Activated CD8-positive, alpha-beta memory T cell treated with anti-CD3 and anti-CD28 coated beads for 1 hour (primary cell): ENCODE measurements at places on chromosomes 4 and X.

DNA sequence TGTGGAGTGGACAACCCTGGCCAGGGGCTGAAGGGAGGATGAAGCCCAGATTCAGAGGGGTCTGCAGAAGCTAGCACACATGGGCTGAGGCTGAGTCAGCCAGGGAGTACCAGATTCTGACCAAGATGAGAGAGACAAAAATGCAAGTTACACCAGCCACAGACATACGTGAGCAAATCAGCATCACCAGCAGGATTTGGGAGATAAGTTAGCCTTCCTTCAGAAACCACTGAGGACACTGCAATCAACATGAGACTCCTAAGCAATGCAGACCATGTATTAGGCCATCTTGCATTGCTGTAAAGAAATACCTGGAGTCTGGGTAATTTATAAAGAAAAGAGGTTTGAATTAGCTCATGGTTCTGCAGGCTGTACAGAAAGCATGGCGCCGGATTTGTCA, 57.0 kb upstream of the PAGE5 start:
- no peak for DNase-seq

DNA sequence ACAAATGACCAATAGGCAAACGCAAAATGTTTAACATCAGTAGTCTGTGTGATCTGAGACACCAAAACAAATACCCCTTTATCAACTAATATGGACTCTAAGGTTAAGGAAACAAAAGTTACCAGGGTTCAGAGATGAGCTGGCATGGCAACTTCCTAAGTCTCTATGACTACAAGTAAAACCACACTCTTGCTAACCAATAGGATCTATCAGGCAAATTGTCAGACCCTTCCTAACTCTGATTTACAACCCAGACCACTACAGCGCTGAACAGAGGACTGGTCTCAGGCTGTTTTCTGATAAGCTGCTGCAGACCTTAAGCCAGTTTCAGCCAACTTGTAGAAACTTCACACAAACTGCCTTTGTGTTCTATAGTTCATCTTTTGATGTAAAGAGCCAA, 608.0 kb downstream of the TLL1 start:
- DNase-seq = no peak

GRCh38 chrX:101676571-101676970, 16.9 kb upstream of the ARMCX2 start:
- no peak for DNase-seq

- DNase-seq = no peak
These were observed 96.3 kb downstream of the ANK2 start for GRCh38 chr4:113145519-113146291.

GRCh38 chr4:100461807-100462605, 55.8 kb downstream of the EMCN start:
- no peak for DNase-seq

DNA sequence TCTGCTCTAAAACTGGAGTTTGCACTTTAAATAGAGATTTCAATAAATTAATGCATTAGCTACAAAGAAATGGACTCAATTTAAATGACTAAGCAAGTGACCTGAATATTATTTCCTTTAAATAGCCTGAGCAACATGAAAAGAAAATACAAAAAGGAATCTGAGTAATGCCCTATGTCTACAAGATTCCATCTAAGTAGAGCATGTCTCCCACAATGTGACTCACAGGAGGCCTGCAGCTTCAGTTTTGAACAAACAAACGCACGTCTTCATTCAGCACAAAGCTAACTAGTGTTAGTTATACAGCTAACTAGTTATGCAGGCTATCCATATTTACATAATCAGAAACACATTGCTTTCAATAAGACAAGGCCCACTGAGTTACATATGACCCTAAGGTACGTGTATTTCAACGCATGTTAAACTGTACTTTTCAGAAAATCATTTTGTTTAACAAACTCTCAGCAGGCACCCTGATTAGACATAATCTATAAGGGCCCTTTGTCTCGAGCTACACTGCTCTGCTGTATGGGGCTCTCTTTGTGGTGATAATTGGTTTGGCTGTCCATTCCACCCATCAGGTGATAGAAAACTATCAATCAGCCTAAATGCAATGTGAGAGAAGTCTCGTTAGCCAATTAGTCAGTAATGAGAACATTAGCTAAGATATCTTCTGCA, 116.5 kb downstream of the MAML3 start:
- DNase-seq = no peak

- DNase-seq = no peak
These were observed 185.7 kb upstream of the ZCCHC13 start for GRCh38 chrX:74117962-74118902.

DNA sequence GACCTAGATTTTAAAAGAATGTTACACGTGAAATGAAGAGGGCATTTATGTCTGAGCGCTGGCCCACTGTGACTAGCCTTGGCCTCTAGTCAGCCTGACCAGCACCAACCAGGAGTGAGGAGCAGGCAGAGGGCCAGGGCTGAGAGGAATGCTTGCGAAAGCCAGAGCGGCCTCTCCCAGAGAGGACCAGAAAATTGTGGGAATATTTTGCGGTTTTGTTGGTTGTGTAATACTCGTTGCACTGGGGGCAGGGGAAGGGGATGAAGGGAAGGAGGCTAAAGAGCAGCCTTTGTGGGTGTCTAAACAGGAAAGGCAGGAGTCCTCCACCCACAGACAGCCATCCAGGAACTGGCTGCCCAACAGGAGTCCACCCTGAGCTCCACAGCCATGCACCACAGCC, 3.8 kb downstream of the GABRE start:
- DNase-seq = no peak

- DNase-seq = no peak
These were observed 12.3 kb downstream of the CCDC160 start for GRCh38 chrX:134249241-134249640.

- no peak for DNase-seq
These were observed 25.6 kb downstream of the ZRSR2 start for GRCh38 chrX:15815779-15816437.

- DNase-seq = no peak
These were observed 140.0 kb downstream of the DCK start for GRCh38 chr4:71133491-71133890.

- no peak for DNase-seq
These were observed 10.1 kb downstream of the RADX start for GRCh38 chrX:106621836-106622235.

- no peak for DNase-seq
These were observed 1258.0 kb upstream of the IGFBP7 start for GRCh38 chr4:58368221-58368620.

DNA sequence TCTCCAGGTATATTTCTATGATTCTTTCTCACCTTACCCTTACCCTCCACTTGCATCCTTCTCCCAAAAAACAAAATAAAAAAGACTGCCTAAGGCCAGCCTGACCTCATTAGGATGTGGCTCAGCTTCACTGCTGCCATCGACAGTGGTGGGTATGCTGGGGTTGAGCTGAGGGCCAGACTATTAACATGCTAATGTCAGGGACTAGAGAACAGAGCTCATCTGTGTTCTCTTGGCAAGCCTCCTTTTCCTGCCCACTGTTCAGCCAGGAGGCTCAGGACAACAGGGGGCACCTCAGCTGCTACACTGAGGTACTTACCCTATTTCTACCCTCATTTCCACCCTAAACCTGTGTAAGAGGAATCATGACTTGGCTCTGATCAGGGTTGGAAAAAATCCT, 59.3 kb downstream of the MSN start:
- no peak for DNase-seq

GRCh38 chr4:69984030-69984443, 11.7 kb upstream of the STATH start:
- no peak for DNase-seq

DNA sequence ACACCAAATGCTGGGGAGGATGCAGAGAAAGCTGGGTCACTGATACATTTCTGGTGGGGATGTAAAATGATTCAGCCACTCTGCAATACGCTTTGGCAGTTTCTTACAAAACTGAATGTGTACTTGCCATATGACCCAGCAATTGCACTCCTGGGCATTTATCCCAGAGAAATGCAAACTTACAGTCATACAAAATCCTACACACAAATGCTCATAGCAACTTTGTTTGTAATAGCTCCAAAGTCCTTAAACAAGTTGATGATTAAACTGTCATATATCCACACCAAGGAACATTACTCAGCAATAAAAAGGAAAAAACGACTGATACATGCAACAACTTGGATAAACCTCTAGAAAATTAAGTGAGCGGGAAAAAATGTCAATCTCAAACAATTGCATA, 12.3 kb downstream of the MID1 start:
- DNase-seq = no peak

DNA sequence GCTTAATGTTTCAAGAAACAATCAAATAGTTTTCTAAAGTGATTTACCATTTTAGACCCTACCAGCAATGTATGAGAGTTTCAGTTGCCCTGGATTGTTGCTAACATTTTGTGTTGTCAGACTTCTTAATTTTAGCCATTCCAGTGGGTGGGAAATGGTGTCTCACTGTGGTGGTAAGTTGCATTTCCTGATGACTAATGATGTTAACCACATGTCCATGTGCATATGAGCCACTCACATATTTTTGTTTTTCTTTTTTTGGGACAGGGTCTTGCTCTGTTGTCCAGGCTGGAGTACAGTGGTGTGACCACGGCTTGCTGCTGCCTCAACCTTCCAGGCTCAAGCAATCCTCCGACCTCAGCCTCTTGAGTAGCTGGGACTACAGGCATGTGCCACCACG, 48.3 kb downstream of the MED28 start:
- DNase-seq = no peak

DNA sequence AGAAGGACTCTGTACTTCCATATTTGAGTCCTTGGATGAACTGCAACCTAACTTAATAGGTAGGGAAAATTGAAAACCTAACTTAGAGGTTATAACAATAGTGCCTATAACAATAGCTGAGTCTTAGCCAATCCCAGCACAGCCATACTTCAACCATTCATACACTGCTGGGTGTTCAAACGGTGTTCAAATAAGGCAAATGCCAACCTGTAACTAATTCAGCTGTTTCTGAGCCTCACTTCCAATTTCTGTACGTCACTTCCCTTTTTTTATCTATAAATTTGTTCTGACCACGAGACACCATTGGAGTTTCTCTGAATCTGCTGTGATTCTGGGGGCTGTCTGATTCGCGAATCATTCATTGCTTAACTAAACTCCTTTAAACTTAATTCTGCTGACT, 9.6 kb upstream of the GRSF1 start:
- DNase-seq = no peak

DNA sequence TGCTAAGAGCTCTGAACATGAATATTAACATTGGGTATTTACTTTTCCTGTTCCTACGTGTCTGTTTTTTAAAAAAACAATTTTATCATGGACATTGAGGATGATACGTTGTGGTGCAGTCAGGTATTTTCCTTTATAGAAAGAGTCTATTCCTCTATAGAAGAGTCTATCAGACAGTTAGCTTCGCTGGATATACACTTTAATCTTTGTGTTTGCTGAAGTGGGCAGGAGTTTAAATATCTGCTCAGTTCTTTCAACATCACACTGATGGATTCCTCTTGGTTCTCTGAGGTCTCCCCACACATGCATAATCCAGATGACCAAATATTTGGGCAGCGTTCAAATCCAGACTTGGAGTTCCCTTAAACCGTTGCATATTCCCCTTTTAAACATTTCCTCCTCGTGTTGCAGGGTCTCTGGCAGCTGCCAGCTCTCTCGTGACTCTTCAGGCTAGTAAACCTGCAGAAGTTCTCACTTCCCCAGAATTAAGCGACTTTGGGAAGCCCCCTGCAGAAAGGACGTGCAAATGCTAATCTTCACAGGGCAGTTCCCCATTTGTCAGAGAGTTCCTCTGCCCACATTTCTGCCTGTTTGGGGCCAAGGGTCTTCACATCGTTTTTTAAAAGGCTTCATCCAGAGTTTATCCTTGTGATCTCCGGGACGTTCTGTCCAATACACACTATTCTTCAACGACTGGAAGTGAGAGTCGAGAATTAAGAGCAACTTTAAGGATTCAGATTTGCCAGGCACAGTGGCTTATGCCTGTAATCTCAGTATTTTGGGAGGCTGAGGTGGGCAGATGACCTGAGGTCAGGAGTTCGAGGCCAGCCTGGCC, 20.5 kb upstream of the DHRSX start:
- no peak for DNase-seq

GRCh38 chrX:153889123-153889522, 3.1 kb upstream of the L1CAM start:
- no peak for DNase-seq

- no peak for DNase-seq
These were observed 1.7 kb downstream of the SLC9B2 start for GRCh38 chr4:103074744-103075434.

- no peak for DNase-seq
These were observed 71.3 kb downstream of the ANKRD17 start for GRCh38 chr4:73187325-73187724.

- no peak for DNase-seq
These were observed 7.9 kb downstream of the SPRY1 start for GRCh38 chr4:123404533-123404932.

- no peak for DNase-seq
These were observed 280.2 kb upstream of the SLC7A11 start for GRCh38 chr4:138522366-138522765.

- no peak for DNase-seq
These were observed 134.2 kb upstream of the SH3RF1 start for GRCh38 chr4:169404960-169405359.

DNA sequence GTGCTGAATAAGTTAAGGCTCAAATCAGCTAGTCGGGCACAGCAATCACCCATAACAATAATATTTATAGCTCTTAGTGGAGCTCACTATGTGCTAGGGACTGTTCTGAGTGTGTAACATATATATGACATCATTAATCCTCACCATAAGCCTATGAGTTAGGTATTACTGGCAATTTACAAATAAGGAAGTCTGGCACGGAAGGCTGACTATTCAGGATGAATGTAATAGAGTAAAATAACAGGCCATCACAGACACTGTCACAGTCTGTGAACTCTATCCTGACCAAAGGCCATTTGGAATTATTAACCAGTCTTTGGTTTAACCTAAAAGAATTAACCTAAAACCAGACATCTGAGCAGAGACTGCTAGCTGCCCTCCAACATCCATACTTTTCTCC, 119.3 kb downstream of the C4orf51 start:
- no peak for DNase-seq

- no peak for DNase-seq
These were observed 223.1 kb upstream of the DMD start for GRCh38 chrX:33434256-33435092.

DNA sequence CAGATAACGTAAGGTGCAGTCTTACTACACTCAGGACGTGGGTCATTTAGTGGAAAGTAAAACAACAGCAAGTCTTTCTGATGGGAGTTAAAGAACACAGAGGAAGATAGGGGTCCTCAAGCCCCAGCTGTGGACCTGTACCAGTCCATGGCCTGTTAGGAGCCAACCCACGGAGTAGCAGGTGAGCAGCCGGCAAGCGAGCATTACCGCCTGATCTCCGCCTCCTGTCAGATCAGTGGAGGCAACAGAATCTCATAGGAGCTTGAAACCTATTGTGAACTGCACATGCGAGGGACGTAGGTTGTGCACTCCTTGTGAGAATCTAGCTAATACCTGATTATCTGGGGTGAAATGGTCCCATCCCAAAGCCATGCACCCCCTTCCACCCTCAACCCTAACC, 1180.8 kb downstream of the FSTL5 start:
- DNase-seq = no peak

DNA sequence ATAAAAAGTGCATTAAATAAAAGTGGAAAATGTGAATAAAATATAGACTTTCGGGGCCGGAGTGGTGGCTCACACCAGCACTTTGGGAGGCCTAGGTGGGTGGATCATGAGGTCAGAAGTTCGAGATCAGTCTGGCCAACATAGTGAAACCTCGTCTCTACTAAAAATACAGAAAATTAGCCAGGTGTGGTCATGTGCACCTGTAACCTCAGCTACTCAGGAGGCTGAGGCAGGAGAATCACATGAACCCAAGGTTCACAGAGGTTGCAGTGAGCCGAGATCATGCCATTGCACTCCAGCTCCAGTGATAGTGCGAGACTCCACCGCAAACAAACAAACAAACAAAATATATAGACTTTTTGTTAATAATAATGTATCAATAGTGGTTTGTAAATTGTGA, 293.6 kb upstream of the TRAM1L1 start:
- no peak for DNase-seq
